ENCODE measurements at places on chromosomes 6 and 20.

- DNase-seq, result no peak
Measured at GRCh38 chr6:34115403-34115795, 30.5 kb downstream of the GRM4 start.

DNA sequence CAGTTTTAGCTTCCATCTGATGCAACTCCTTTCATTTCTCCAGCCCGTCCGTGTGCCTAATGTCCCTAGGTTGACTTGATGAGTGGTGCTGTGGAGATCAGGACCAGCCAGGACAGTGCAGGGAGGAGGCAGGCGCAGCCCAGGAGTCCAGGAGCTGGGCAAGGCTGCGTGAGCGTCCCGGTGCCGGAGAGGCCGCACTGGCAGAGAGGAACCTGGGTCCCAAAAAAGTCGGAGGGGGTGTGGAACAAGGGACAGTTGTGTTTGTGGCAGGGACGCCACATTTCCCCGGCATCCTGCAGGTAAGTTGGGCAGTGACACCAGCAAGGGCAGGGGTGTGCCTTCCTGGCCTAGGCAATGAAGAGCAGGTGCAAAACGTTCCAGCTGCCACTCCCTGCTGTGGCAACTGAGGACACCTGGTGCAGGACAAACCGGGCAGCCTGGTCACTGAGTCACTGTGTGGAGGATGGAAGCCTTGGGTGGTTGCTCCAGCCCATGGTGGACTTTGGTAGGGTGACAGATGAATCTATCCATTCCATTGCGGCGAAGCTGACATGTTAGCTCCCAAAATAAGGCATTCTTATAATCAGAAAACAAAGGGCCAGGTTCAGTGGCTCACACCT lies 53.2 kb downstream of the RAMACL start:
- DNase-seq, result no peak

DNA sequence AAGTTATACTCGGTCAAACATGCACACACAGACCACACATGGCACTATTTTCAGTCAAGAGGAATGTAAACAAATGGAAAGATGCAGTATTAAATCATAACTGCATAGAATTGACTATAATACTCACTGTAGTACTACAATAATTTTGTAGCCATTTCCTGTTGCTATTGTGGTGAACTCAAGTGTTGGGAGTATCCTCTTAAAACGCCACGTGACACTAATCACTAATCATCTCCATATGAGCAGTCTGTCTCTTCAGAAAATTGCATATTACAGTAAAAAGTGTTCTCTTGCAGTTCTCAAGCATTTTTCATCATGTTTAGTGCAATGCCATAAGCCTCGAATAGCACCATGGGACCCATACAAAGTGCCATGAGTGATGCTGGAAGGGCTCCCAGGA lies 258.7 kb upstream of the ID4 start:
- DNase-seq, result no peak

- DNase-seq, result peak; percentile 12
Measured at GRCh38 chr6:21594416-21595281, 1.1 kb downstream of the SOX4 start.

GRCh38 chr6:11035616-11036350 lies 8.3 kb downstream of the ELOVL2 start:
- no peak for DNase-seq

- no peak for DNase-seq
Measured at GRCh38 chr20:31764641-31765305, 25.7 kb downstream of the TPX2 start.
